ENCODE measurements at places on chromosomes 12 and 14.

GRCh38 chr12:111444314-111444924 lies 38.7 kb downstream of the SH2B3 start:
- no peak for DNase-seq

DNA sequence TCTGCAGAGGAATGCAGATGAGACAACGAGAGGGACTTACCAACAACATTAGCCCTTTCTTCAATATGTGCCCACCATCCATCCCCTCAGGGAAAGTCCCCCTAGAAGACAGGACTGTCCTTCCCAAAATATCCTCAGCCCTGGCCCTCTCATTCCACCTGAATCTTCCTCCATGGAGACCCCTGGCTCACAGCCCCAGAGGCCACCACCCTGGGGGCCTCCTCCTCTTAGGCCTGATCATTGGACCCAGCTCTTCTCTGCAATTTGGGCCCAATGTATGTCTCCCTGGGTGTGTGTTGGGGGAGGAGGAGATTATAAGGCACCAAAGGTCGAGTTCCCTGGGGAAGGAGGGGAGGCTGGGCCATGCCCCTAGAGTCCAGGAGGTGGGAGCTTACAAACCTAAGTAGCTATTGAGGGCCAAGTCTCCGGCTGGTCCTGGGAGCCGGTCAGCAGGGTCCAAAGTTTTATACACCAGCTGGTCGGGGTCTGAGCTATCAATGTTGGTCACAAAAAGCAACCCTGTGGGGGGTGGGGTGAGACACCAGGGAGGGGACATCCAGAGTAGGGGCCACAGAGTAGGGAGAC lies 8.1 kb downstream of the ITGA7 start:
- no peak for DNase-seq

DNA sequence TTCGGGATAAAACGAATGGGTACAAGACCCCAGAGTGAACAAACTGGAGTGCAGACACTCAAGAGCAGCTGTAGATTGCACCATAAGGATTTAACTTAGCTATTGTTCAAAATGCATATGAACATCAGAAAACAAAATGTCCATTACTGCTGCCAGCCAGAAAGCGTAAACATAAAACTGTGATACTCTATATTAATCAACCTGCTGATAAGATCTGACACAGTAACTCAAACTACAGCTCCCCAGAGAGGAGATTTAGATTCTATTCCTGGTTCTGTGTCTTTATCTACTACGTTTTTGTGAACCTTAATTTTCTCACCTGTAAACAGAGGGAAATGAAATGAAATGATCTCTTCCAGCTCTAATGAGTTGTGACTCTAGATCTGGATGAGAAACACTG lies 22.3 kb downstream of the LRIG3 start:
- no peak for DNase-seq

GRCh38 chr14:24197056-24197450 lies 1.8 kb upstream of the TM9SF1 start:
- no peak for DNase-seq

DNA sequence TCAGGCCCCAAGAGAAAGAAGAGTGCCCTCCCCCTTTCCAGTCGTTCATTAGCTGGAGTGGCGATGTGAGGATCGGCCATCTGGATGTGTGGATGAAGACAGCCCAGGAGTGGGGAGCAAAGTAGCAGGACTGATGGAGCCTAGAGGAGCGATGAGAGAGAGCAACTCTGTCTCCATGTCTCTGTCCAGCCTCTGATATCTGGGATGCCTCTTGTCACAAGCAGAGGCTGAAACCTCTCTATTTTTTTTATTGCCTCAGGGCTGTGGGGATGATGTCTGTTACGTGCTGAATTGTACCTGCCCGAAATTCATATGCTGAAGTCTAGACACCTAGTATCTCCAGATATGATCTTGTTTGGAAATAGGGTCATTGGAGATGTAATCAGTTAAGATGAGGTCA lies 2.7 kb downstream of the SERPINA11 start:
- no peak for DNase-seq

DNA sequence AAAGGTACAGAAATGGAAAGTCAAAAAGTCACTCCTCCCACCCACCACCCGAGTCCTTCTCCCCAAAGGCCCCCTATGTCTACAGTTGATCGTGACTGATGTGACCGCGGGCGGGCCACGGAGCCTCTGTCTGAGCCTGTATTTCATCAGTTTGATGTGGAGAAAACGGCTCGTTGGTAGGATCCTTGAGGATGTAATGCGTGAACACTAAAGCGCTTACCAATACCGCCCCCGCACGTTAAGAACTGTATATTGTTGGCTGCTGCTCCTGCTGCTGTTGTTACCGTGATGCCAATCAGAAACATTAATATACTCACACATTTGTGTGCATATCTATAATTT lies 24.6 kb upstream of the UBC start:
- peak; percentile 51 for DNase-seq

DNA sequence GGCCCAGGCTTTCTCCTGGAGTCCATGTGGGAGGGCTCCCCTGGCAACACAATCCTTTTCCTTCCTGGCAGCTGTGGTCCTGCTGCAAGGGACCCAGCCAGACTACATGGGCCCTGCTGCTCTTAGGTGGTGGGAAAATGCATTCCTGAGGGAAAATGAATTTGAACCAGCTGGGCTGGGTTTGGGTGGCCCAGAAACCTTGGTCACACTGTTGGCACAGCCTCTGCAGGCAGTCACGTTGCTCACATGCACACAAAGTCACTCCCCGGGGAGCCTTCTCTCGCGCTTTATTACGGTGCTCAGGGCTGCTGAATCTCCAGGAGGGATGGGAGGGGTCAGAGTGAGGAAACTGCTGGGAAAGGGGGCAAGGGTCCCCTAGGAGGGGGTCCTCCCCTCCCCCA lies 17.2 kb downstream of the PLEKHG3 start:
- DNase-seq: peak; percentile 51

GRCh38 chr12:132831771-132832170 lies 3.1 kb upstream of the GOLGA3 start:
- no peak for DNase-seq

- no peak for DNase-seq
Observed at GRCh38 chr12:60489071-60489470, 893.2 kb downstream of the SLC16A7 start.

DNA sequence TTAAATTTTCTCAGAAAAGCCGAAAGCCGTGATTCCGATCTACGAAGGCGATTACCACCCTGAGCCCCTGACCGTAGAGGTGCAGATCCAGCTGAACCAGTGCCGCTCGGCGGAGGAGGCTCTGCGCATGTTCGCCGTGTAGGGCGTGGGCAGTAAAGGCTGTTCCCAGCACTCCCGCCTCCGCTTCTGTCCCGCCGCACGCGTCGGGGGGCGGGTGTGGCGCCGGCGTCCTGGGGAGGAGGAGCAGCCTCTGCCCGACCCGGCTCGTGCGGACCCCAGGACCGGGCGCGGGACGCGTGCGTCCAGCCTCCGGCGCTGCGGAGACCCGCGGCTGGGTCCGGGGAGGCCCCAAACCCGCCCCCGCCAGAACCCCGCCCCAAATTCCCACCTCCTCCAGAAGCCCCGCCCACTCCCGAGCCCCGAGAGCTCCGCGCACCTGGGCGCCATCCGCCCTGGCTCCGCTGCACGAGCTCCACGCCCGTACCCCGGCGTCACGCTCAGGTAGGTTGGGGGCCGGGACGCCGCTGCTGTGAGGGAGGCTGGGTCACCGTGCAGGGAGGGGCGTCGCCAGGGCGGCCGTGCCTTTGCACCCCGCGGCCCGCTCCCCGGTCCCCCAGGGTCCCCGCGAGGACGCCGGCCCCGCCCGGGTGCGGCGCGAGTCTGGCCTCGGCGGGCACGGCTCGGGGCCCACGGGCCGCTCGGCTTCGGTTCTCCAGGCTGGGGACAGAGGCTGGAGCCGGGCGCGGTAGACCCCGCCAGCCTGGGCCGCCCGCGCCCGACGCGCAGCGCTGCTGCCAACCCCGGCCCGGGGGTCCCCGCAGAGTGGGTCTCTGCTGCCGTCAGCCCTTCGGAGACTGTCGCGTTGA lies at the start of gene B3GNT4:
Gene B3GNT4, plus strand, starts transcription at position 409 of the 866 bp plus-strand sequence. CDS start 910 bp downstream, outside the sequence.
- peak; percentile 24 for DNase-seq

- DNase-seq: no peak
Observed at GRCh38 chr12:25023808-25024207, 74.9 kb upstream of the BCAT1 start.

DNA sequence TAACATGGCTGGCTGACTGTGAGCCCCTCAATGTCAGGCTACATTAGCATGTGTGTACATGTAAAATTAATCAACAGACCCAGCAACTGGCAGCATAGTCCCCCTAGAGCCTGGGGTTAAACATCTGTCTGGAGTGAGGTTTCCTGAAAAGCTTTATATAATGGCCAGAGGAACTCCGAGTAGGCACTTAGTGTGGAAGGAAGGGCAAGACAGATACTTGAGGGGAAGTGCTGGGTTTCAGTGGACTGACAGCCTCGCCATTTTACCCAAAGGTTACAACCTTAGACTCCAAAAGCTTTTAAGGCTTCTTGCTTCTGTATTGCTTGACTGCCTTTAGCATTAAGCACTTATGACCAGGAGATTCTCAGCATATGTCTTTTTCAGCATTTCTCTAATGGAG lies 430.8 kb downstream of the FLRT2 start:
- DNase-seq: no peak

DNA sequence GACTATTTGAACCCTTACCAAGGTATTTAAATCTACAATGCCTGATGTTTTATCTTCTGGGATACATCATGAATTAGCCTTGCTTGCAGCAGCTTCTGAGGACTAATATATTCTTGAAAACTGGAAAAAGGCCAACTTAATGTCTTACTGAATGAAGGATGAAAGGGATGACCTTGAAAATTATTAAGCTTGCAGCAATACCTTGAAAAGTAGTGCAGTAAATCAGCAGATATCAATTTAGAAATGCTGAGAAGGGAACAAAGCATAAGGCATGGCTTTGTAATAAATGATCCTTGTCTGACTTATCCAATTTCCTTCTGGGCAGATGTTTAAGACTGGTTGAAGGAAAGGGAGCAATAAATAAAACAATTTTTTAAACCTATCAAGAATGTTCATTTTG lies 37.3 kb upstream of the FERMT2 start:
- no peak for DNase-seq

DNA sequence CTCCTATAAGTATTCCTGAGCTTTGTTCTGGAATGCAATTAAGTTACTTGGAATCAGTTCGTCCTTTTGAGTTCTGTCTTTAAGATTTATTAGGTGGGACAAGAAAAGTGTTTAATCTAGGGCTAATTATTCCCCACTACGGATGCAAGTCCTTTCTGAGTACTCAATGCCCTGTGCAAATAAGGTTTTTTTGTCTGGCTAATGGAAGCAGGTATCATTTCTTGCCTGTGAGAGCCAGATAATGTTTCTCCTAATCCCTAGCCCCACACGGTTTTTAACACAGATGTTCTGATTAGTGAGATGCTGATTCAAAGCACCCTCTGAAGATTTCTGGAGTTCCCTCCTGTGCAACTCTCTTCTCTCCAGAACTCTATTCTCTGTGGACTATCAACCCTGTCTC lies 296.6 kb upstream of the PRICKLE1 start:
- DNase-seq: no peak

DNA sequence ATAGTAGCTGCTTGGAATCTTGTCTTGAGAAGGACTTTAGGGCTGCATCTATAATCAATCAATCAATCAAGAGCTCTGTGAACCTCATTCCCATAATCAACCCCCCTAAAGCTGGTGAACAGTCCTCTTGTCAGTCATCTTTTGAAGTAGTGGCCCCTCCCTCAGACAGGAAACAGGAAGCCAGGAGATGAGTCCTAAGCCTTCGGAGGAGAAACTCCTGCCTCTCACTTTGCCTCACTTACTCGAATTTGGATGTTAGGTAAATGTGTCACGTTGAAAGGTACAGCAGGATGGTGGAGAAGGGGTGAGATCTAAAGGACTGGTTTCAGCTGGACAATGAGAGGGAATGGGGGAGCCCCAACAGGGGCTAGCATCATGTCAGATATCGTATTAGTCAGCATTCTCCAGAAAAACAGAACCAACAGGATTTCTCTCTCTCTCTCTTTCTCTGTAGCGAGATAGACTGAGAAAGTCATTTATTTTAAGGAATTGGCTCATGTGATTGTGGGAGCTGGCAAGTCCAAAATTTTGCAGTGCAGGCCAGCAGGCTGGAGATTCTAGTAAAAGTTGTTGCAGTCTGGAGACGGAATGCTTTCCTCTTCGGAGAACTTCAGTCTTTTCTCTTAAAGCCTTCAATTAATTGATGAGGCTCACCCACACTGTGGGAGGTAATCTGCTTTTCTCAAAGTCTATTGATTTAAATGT lies 144.4 kb upstream of the PWP1 start:
- DNase-seq: no peak

DNA sequence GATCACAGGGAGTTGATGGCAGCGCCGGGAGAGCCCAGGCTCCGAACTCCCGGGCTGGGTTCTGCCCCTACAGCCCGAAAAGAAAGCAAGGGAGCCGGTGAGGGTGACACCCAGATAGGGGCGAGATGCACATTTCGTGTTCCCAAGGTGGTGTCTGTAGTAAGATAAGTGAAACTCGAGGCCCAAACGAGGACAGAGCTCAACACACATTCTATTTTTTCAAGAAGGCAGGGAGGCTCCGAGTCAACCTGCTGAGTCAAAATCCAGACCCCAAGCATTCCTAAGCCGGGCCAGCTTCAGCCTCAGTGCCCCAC lies 24.2 kb upstream of the YY1 start:
- DNase-seq: no peak

- DNase-seq: no peak
Observed at GRCh38 chr12:80766897-80767296, 50.2 kb downstream of the MYF5 start.

DNA sequence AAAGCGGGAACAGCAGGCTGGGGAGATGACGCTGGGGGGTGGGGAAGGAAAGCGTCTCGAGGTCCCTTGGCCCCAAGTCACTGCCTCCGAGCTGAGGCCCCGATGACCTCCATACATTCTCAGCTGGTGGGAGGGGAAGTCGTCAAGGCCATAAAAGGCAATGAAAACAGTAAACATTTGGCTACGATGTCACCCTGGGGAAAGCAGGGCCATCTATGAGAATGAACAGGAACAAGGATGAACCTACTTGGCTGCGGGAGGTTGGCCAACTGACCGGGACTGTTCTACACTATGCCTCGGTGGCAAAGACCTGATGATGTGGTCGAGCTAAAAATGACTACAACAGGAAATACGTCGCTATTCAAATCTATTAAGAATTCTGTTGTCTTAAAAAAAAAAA lies 19.5 kb downstream of the PRKAB1 start:
- DNase-seq: no peak

- DNase-seq: no peak
Observed at GRCh38 chr14:103178521-103178920, 55.3 kb downstream of the TNFAIP2 start.

DNA sequence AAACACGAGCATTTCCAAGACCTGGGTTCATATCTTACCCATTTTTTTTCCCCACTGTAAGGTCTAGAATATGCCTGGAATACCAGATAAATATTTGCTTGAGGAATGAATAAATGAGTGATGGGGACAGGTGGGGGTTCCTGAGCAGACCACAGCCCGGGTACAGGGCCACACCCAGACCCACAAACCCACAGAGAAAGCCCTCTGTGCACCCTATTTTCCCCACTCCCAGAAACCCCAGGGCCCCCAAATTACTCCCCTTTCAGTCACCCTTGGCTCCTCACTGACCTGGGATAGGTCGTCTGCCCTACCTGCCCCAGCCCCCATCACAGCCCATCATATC lies 66.5 kb upstream of the DDX11 start:
- DNase-seq: no peak

Measured in heart right ventricle (tissue), 16 donors.